ENCODE measurements at places on chromosomes 4 and X. TPM values are rescaled to one million over a fixed set of nuclear protein-coding genes. Genes with fewer than 3 reads are reported as not detected.

GRCh38 chr4:13368217-13368616, 115.9 kb downstream of the RAB28 start:
- H3K27ac ChIP-seq = no peak overlapping the region
- no peaks in the 10 kb centered on the region for H3K27me3 ChIP-seq
- H3K4me1 ChIP-seq = no peaks in the 10 kb centered on the region

The PPBP gene
- not detected for total RNA-seq

DNA sequence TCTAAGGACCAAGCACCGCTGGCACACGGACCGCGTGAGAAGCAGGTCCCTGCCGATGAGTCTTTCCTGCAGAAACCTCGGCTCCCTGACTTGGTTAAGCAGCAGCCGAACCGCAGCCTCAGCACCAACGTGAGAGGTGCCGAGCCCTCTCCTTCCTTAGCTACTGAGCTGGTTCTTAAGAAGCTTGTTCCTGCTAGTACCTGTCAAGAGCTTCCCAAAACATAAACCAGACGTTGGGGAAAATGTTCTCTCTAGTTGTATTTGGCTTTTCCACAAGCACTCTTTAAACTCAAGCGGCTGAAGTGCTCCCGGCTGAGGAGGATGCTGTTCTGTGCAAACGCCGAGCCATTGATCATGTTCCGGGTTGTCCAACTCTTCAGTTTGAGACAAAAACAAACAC, 29.3 kb upstream of the TLR3 start:
- H3K4me3 ChIP-seq = no peak overlapping the region
- no peak overlapping the region for H3K27ac ChIP-seq
- H3K4me1 ChIP-seq = no peaks in the 10 kb centered on the region
- H3K27me3 ChIP-seq = no peaks in the 10 kb centered on the region

The STK32B gene
- total RNA-seq = 1.0 TPM

GRCh38 chr4:823176-823760, 2.7 kb downstream of the CPLX1 start:
- H3K4me1 ChIP-seq = peaks cover 12% of the 10 kb centered on the region
- peak; percentile 36 for DNase-seq
- no peaks in the 10 kb centered on the region for H3K27me3 ChIP-seq

DNA sequence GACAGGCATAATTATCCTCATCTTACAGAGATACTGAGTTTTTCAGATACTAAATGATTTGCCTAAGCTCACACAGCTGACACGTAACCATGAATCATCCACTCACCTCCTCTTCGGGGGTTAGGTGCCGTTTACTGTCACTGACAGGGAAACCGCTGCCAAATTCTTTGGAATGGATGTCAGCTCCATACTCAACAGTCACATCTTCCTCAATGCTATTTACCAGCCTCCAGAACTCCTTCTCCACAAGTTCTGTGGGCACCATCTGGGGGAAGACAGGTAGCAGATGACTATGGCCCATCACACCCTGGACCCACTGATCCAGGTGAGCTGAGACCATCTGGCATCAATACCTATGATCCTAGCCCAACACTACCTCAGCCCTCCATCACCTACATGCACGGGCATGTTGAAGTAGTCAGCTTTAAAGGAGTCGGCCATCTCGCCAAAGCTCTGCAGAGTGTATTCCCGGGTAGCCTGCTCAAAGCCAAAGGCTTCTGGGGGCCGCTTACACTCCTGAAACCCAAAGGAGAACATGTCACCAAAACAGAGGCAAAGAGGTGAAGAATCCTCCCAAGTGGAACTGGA, 13.5 kb downstream of the KDM5C start:
- H3K27ac ChIP-seq = no peak overlapping the region
- no peaks in the 10 kb centered on the region for H3K27me3 ChIP-seq
- no peak for DNase-seq
- H3K36me3 ChIP-seq = peaks cover 6% of the 10 kb centered on the region

The SNCA gene
- total RNA-seq = 1.2 TPM

DNA sequence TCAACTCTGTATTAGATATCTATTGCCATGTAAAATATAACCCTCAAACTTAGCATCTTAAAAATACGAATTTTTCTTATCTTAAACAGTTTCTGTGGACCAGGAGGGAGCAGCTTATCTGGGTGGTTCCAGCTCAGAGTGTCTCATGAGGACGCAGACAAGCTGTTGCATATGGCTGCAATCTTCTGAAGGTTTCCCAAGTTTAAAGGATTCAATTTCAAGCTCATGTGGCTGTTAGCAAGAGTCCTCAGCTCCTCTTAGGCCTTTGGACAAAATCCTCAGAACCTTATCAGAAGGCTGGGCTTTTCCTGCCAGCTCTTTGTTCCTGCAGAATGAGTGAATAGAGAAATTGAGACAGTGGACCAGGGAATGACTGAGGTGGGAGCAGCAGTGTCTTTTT, 2.8 kb upstream of the CTSO start:
- H3K27ac ChIP-seq = no peak overlapping the region
- no peaks in the 10 kb centered on the region for H3K27me3 ChIP-seq
- no peak overlapping the region for H3K4me3 ChIP-seq
- DNase-seq = no peak
- peaks cover 11% of the 10 kb centered on the region for H3K4me1 ChIP-seq

The GAGE13 gene
- not detected for total RNA-seq

The CENPVL1 gene
- not detected for total RNA-seq

GRCh38 chrX:125405339-125405738, 85.7 kb downstream of the TEX13C start:
- H3K27ac ChIP-seq = no peak overlapping the region
- no peak overlapping the region for H3K4me3 ChIP-seq
- no peak for DNase-seq

DNA sequence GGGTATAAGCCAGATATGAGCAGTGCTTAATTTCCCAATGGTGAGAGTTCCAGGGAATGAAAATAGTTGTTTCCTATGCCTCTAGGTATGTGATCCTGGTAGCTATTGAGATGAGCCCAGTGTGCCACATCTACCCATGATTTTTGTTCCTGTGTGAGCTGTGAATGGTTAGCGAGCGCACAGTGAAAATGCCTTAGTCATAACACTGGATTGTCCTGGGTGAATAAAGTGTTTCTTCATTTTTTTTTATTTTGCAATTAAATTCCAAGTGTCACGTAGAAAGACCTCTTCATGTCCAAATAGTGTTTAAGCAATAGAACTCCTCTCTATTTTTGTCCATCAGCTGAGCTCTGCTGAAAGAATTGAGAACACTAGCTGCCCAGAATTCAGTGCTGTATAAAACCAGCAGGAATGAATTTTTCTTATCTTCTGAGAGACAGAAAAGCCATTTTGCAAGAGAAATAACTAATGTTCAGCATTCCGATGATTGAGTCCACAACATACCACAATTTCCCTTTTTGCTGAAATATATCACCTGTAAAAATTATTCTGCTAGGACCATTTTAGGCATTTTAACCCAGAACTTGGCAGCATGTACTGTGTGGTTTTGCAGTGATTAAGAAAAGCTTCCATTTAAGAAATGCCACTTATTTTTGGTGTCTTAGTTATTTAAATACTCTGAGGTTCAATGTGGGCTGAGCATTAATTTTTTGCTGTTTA, 5.6 kb downstream of the MAOA start:
- H3K4me3 ChIP-seq = peak overlapping the region; percentile 84
- no peaks in the 10 kb centered on the region for H3K36me3 ChIP-seq
- no peaks in the 10 kb centered on the region for H3K27me3 ChIP-seq
- H3K27ac ChIP-seq = peak overlapping the region; percentile 65

DNA sequence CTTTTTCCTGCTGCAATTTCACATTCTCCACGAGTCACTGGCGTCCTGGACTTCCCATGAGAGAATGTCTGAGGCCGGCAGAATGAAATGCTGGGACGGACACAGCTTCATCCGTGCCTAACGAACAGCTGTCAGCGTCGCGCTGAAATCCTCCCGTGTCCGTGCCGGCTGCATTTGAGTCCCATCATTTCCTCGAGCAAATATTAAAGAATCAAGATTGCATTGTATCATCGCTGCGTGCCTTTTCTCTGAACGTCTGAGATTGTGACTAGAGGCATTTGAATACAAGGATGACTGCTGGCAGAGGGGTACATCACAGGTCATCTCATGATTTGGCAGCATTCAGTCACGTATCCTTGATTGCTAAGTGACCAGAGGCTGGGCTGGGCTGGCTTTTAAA, 279.9 kb downstream of the ASMT start:
- no peak overlapping the region for H3K4me3 ChIP-seq
- H3K4me1 ChIP-seq = no peaks in the 10 kb centered on the region
- no peak for DNase-seq
- no peak overlapping the region for H3K27ac ChIP-seq

- peak overlapping the region; percentile 99 for H3K4me3 ChIP-seq
- no peaks in the 10 kb centered on the region for H3K4me1 ChIP-seq
- DNase-seq = peak; percentile 32
Observed at GRCh38 chr4:152535360-152535902, 461 bp downstream of the FBXW7 start.

DNA sequence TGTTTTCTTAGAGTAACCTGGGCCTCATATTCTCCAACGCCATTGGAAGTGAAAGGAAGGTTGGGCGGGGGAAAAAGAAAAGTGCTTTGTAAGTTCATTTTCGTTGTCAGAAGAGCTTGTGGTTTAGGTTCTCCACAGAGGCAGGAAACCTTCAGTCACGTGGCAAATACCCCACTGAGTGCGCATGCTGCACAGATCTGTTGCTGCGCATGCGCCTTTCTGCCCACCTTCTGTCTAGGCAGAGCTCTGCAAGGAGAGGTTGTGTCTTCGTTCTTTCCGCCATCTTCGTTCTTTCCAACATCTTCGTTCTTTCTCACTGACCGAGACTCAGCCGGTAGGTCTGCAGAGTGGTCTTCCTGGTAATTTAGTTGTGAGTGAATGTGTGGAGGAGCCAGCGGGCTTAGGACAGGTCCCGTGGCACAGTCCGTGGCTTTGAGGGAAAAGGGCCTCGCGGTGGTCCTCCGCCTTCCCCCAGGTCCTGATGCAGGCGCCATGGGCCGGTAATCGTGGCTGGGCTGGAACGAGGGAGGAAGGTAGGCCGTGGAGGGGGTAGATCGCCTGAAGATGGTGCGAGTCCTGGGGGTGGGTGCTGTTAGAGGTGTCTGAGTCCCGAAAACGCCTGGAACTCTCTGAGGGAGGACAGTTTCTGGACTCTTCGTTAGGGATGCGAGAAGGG, at the start of gene PAGE5:
TSS of gene PAGE5 (plus strand) at position 228 of the 676 bp plus-strand sequence. CDS start 1,037 bp downstream, outside the sequence.
- no peaks in the 10 kb centered on the region for H3K4me1 ChIP-seq
- no peak within 1 kb of the TSS for H3K27ac ChIP-seq
- H3K27me3 ChIP-seq = no peaks in the 10 kb centered on the region
- DNase-seq = no peak
- no peak within 1 kb of the TSS for H3K4me3 ChIP-seq

- no peaks in the 10 kb centered on the region for H3K36me3 ChIP-seq
- H3K4me3 ChIP-seq = no peak overlapping the region
- no peak for DNase-seq
- no peaks in the 10 kb centered on the region for H3K27me3 ChIP-seq
Observed at GRCh38 chr4:80092847-80093246, 19.8 kb upstream of the ANTXR2 start.

DNA sequence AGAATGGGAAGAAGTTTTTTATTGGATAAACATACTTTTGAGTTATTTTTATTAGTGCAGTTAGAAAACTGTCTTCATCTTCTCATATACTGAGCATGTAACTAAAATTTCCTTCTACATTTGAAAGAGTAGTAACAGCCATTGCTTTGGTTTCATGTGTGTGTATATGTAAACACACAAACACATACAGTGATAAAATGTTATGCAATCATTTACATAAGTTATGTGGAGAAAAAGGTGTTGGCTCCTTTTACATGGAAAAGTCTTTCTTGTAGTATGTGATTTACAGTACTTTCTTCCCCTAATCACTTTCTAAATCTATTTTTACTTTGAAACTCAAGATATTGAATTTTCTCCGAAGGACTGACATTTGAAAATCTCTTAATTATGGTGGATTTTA, 194.3 kb upstream of the PACRGL start:
- DNase-seq = no peak
- H3K36me3 ChIP-seq = no peaks in the 10 kb centered on the region
- no peaks in the 10 kb centered on the region for H3K27me3 ChIP-seq
- no peak overlapping the region for H3K27ac ChIP-seq

- no peaks in the 10 kb centered on the region for H3K4me1 ChIP-seq
- no peak overlapping the region for H3K27ac ChIP-seq
- H3K36me3 ChIP-seq = no peaks in the 10 kb centered on the region
- no peaks in the 10 kb centered on the region for H3K27me3 ChIP-seq
Observed at GRCh38 chr4:117134386-117134785, 49.0 kb upstream of the TRAM1L1 start.

GRCh38 chr4:72486991-72487390, 82.0 kb downstream of the ADAMTS3 start:
- H3K27me3 ChIP-seq = no peaks in the 10 kb centered on the region
- no peak for DNase-seq
- H3K4me1 ChIP-seq = no peaks in the 10 kb centered on the region
- no peak overlapping the region for H3K4me3 ChIP-seq

The MAGIX gene
- total RNA-seq = 5.8 TPM

GRCh38 chr4:42150653-42151567, 1.5 kb downstream of the BEND4 start:
- no peaks in the 10 kb centered on the region for H3K4me1 ChIP-seq
- H3K36me3 ChIP-seq = no peaks in the 10 kb centered on the region
- DNase-seq = peak; percentile 45
- no peaks in the 10 kb centered on the region for H3K27me3 ChIP-seq
- peak overlapping the region; percentile 55 for H3K4me3 ChIP-seq

DNA sequence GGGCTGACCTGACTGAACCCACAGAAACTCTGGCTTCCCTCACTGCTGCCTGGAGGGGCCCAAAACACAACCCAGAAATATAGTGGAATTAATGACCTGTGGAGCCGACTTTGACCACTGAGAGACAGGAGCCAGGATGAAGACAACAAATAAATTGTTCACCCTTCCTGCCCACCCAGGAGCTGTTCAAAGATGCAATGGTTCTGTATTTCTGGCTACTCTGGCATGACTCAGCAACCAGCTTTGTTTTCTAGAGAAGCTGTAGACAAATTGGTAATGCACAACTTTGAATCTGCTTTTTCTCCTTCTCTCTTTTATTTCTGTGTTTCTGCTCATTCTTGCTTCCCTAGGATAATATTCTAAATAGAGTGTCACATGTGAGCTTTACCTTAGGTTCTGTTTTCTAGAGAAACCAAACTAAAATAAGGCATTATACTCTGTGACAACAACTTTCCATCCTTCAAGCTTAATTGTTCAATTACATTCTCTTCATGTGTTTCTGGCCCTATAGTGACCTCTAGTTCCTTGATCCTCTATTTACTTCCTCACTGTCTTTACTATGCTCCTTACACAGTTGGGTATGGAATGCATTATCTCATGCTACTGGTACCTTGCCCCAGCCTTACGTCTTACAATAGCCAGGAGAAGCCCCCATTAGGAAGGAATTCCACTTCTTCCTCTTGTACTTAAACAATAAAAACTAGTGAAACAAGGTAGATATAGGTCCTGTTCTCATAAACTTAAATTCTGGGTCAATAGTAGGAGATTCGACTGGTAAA, 6.5 kb upstream of the PRKG2 start:
- H3K4me1 ChIP-seq = peaks cover 17% of the 10 kb centered on the region
- H3K27me3 ChIP-seq = no peaks in the 10 kb centered on the region
- H3K4me3 ChIP-seq = no peak overlapping the region

Data from Peyer's patch (tissue), 4 donors.